ENCODE measurements at places on chromosomes 2 and 18.

DNA sequence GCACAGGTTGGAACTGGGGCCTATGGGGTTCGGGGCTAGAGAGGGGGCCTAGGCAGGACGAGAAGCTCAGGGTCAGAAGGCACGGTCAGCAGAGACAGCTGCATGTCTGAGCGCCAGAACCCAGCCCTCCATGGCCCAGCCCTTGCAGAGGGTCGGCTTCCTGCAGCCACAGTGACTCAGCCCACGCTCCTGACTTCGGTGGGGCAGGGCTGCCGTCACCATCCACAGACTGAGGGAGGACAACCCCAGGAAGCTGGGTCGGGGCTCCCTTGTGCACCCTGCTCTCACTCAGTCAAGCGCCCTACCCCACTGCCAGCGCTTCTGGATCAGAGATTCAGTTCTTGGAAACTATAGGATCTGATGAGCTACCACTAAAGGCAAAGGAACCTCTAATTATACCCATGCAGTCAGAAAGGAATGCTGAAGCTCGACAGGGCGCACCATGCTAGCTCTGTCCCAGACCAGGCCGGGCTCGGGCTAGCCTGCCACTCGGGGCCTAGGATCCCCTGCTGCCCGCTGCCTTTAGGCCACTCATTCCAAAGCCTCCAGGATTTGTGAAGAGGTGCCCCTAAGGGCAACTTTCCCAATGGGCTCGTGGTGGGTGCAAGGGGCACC lies 3.0 kb downstream of the ACTR1B start:
- DNase-seq, result no peak

- no peak for DNase-seq
Observed at GRCh38 chr18:72339976-72340375, 204.2 kb downstream of the CBLN2 start.

- DNase-seq, result no peak
Observed at GRCh38 chr18:67183398-67183797, 333.1 kb downstream of the DSEL start.

GRCh38 chr2:122249673-122250072 lies 494.2 kb downstream of the TSN start:
- DNase-seq, result no peak

DNA sequence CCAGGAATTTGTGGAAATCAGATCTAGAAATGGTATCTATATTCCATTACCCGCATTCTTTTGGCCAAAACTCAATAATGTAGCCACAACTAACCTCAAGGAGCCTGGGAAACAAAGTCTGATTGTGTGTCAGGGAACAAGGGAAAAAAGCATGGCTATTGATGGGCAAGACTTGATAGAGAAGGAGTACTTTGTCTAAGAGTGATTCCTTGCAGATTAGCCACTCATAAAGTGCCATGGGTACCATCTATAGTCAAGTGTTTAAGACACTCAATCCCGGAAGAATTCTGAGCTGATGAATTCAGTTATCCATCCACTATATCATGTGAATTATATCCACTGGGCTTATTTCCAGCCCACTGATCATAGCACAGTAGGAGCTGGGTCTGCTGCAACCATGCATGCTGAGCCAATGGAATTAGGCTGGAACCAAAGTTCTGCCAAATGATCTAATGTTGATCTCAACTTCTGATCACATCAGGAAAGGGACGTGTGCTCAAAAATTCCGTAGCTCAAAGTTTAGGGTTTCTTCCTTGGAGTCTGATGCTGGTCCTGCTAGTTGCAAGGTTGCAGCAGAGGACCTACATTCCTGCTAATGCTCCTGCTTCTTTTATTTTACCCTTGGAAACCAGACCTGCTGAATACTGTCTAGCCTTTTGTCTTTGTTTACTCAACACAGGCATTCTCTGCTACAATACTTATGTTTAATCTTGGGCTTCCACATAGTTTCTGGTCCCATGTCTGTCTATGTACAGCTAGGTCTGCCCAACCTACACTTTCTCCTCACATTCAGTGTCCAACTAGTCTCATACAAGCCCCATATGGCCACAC lies 629.7 kb downstream of the IRS1 start:
- DNase-seq, result no peak

- no peak for DNase-seq
Observed at GRCh38 chr2:219886615-219887014, 259.2 kb downstream of the SLC4A3 start.

- no peak for DNase-seq
Observed at GRCh38 chr2:71476495-71476894, 23.1 kb downstream of the DYSF start.

DNA sequence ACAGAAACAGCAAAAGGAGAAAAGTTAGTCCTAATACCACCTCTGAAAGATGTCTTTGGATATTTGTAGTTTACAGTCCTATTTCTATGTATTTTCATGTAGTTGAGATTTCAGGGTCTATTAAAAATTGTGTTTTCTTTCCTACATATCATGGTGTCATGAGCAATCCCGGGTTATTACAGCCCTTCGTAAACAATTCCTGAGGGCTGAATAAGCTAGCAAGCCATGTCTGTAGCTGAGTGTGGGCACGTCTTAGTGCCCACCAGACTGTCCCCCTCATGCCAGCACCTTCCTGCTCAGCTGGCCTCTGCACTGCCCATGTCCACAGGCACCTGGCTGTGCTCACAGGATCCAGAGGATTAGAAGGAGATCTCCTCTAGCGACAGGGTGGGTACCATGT lies 60.6 kb downstream of the CTIF start:
- DNase-seq, result no peak

DNA sequence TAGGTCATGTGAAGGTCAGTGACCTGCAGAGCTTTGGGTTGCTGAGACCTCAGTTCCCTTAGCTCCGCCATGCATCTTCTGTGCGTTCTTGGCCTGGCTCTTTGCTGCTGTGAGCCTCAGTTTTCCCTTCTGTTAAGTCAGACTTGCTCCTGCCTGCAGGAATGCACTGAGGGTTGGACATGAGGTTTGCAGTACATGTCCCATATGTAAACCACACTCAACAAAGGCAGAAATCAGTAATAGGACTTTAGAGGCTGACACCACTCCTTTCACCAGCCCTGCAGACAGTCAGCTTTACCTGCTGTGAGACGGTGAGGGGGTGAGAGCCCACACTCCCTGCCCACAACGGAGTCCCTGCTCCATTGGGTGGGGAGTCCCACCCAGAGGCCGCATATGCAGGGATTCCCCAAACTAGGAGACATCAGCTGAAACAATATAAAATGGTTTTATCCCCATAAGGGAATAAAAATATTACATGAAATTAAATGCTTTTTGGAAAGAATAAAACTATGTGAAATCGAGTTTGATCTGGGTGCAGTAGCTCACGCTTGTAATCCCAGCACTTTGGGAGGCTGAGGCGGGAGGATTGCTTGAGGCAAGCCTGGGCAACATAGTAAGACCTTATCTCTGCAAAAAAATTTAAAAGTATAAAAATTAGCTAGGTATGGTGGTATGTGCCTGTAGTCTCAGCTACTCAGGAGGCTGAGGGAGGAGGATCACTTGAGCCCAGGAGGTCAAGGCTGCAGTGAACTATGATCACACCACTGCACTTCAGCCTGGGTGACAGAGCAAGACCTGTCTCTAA lies 55.1 kb downstream of the MYO7B start:
- no peak for DNase-seq

DNA sequence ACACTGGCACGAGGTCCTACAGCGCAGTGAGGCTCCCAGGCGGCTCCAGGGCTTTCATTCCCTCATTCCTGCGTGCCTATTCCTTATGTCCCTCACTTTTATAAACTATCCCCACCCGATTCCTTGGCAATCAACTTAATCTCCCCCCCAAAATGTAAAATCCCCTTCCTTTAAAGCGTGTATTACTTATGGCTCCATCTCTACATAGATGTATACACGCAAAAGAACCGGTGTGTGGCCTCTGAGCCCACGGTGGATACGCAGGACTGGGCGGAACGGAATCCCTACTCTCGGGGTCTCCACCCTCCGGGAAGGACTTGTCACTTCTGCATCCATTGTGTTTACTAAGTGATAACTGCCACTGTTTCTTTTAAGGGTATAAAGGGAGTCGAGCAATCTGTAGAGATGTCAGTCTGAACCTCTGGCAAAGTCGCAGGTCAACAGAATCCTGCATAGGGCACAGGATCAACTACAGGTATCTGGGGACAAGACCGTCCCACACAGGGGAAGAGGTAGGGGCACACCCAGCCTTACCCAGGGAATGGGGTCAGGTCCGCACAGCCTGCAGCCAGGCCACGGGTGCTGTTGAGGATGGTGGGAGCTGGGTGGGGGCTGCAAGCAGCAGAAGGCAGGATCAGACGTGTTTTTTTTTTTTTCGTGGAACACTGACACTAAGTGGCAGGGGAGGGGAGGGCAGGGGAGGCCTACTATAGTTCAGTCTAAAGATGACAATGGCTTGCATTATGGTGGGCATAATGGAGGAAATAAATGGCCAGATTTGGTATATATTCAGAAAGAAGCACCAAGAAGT lies 42.1 kb downstream of the HDLBP start:
- DNase-seq, result no peak

- DNase-seq, result no peak
Observed at GRCh38 chr2:205769879-205770278, 87.6 kb downstream of the NRP2 start.

GRCh38 chr2:102940684-102941083 lies 178.9 kb downstream of the TMEM182 start:
- no peak for DNase-seq

GRCh38 chr2:150485871-150486538 lies 1.5 kb downstream of the RND3 start:
- DNase-seq, result peak; percentile 30

DNA sequence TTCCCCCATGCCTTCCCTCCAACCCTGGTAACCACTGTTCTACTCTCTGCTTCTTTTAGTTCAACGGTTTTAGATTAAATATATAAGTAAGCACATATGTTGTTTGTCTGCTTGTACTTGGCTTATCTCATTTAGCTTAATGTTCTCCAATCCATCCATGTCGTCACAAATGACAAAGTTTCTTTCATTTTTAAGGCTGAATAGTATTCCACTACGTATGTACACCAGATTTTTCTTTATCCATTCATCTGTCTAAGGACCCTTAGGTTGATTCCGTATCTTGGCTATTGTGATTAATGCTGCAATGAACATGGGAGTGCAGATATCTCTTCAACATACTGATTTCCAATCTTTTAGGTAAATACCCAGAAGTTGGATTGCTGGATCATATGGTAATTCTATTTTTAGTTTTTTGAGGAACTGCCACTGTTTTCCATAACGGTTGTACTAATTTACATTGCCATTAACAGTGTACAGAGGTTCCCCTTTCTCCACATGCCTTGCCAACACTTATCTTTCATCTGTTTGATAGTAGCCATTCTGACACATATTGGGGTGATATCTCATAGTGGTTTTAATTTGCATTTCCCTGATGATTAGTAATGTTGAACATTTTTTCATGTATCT lies 8.1 kb downstream of the ASB3 start:
- no peak for DNase-seq

DNA sequence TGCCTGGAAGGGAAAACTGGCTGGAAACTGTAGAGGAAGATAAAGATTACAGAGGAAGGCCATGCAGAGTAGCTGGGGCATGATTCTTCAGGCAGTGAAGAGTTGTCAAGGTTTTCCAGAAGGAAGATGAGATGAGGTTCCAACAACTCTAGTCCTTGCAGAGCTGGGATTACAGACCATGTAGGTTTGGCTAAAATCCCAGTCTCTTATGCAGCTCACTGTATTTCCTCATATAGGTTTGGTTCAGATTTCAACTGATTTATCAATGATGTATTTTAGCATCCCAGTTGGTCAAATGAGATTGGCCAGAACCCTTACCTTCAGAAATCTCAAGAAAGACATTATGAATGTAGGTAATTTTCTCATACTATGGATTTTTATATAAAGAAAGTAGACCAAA lies 16.4 kb downstream of the FAP start:
- DNase-seq, result no peak

DNA sequence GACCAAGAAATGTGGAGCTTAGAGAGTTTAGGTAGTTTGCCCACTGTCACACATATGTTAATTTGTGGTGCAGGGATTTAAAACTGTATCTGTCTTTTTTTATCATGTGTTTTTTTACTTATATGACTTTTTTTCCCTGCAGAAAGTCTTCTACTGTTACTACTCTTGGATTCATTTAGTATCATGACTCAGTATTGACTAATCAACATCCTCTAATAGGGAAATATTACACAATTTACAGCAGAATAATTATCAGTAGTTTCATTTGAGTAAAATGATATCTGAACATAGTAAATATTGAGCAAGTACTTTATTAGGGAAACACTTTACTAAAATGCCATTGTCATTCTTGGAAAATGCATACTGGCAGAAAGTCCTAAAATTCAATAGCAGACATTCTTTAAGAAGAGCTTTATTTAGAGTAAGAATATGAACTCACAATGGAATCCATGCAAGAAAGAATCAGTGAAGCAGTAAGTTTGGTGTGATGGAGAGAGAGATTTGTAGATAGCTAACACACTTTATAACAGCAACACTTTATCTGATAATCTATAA lies 425.9 kb upstream of the SLC8A1 start:
- DNase-seq, result no peak

GRCh38 chr2:9778471-9779316 lies 64.6 kb upstream of the TAF1B start:
- no peak for DNase-seq

- DNase-seq, result no peak
Observed at GRCh38 chr18:63523660-63524059, 18.5 kb upstream of the SERPINB12 start.

GRCh38 chr2:126655500-126656430 lies at the start of gene GYPC:
GYPC (plus strand) TSS chr2:126656158; CDS start chr2:126656264, 106 bp downstream.
- no peak for DNase-seq

DNA sequence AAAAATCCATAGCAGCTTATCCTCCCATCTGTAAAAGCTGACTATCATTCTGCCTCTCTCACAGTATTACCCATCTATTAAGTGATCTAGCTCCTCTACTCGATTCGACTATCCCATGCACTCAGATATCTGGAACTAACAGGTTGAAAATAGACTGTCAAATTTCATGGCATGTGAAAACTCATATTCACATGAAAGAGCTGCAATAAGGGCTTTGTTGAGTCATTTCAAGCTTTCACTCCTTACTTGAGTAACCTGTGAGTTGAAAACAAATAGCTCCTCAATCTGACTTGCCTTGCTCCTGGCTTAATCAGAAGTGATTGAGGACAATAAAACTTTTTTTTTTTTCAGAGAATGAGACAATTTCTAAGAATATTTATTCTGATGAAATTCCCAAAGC lies 192.4 kb upstream of the ERBB4 start:
- no peak for DNase-seq

DNA sequence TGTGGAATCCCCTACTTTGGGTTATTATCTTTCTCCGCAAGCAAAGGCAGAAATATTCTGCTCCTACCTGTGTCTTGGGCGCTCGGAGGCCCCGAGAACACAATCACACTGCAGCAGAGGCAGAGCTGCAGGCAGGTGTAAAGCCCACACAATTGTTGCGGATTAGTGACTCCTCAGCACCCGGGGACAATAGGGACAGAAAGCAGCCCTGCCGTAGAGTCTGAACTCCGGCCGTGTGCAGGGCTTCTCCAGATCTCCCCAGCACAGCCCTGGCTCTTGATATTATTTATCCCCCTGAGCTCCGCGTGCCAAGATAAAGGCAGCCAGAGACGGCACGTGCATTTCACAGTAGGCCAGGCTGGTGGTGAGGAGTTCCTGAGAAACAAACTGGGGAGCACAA lies 229.2 kb downstream of the EN1 start:
- no peak for DNase-seq

GRCh38 chr18:23927821-23928746 lies 86.5 kb upstream of the TTC39C start:
- DNase-seq, result no peak

GRCh38 chr2:150759531-150759930 lies 272.1 kb upstream of the RND3 start:
- DNase-seq, result no peak
